ENCODE measurements at places on chromosomes 7 and 10. TPM values are rescaled to one million over a fixed set of nuclear protein-coding genes. Genes with fewer than 3 reads are reported as not detected.

GRCh38 chr7:86914551-86914950 lies 144.9 kb downstream of the ELAPOR2 start:
- DNase-seq: no peak

DNA sequence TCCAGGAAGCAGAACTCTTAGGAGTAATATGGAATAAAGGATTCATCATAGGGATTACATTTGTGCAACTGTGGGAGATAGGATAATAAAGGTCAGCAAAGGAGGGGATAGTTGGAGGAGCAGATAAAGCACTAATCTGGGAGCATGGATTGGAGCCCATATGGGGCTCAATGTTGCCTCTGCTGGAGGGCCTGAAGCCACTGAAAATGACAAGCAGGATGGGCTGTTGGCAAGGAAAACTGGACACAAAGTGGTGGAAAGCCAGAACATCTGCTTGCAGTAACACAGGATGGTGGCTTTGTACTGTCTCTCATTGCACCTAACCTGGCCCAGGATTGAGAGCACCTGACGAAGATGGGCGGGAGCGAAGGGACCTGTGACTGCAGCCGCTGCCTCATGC lies 15.0 kb upstream of the COMMD3 start:
- DNase-seq: no peak

DNA sequence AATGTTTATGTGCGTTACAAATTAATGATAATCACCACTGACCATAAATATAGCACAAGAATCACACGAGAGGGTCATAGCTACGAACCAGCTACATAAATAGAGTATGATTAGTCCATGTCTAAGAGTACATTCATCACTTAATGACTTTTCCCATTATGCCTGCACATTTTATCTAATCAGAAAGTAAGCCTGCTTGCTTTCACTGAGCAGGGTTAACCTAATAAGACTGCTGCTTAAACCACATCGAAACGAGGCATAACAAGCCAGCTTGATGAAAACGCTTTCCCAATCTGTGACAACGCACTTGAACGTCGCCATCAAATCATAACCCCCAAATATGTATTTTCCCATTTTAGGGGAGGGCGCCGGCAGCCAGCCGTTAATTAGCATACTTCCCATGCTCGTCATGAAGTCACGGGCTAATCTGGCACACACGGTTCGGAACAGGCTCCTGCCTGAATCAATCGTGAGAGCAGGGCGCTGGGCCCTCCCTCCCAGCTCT lies 71.5 kb downstream of the EBF3 start:
- no peak for DNase-seq

- peak; percentile 66 for DNase-seq
These were observed 6.5 kb downstream of the DEPP1 start for GRCh38 chr10:44971935-44972757.

DNA sequence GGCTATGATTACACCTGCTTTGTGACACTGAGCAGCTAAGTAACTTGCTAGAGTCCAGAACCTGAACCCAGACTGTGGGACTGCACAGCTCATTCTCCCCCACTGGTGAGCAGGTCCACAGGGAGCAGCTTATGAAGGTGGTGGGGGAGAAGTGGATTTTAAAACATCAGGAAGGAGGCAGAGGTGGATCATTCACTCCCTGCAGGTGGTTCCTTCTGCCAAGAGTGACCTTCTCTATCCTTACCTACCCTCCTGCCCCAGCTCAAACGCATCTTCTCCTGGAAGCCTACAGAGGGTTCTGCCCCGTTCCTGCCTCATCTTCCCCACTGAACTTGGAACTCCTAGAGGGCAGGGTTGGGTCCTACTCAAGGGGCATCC lies 539 bp upstream of the FAM241B start:
- DNase-seq: no peak

DNA sequence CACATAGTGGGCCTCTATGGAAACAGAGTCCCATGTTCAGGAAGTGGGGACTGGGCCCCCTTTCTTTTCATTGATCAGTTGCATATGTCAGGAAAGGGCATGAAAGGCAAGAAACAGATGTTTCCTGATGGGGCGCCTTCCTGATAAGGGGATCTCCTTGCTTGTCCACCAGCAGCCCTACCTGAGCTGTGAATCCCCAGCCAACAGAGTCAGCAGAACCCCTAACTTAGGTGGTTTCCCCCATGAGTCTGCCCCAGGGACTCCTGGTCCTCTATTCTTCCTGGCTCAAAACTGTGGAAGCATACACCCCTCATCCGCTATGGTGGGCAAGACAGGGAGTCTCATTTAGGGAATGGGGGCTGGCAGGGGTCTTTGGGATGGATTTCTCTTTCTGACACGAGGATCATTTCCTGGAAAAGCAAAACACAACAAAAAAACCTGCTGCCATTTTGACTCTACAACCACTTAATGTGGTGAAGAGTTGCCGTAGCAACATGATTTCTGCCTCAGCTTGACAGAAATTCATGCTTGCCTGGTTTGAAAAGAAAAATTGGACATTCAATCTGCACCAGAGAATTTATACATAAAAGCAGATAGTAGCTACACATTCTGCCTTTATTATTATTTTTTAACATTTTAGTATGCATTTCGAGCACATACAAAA lies 119.8 kb downstream of the SPAG6 start:
- no peak for DNase-seq

DNA sequence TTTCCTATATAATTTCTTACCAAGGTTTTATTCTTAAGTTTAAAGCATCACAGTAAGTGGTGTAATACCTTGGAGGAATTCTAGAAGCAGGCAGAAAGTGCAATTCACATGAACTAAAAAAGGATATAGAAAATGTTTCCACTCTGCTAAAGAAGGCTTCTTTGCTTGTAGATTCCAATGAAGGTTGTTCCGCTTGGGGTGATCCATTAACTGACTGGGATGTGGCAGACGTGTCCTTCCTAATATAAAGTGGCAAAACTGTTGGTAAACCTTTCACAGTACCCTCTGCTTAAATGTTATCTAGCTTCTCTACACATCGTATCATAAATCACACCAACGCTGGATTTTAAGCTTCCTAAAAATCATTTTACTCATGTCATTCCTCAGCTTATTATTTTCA lies 2.3 kb downstream of the ZC3HC1 start:
- DNase-seq: no peak

DNA sequence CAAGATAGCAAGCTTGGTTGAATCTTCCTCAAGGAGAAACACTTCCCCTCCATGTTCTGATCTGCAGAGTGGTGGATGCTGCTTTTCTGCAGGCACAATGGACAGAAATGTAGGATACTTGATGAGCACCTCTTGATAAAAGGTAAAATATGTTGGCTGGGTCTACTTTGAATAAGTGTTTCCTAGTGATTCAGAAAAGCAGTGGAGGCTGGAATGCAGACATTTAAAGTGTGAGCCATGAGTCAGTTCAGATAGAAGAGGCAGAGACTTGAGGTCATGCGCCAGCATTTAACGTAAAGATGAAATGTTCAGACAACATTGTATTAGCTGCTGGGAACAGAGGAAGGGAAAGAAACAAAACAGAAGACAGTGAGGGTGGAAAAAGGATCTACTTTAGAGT lies 403.1 kb downstream of the ADRA2A start:
- DNase-seq: no peak

GRCh38 chr7:31887006-31887405 lies 183.2 kb downstream of the PDE1C start:
- DNase-seq: no peak

DNA sequence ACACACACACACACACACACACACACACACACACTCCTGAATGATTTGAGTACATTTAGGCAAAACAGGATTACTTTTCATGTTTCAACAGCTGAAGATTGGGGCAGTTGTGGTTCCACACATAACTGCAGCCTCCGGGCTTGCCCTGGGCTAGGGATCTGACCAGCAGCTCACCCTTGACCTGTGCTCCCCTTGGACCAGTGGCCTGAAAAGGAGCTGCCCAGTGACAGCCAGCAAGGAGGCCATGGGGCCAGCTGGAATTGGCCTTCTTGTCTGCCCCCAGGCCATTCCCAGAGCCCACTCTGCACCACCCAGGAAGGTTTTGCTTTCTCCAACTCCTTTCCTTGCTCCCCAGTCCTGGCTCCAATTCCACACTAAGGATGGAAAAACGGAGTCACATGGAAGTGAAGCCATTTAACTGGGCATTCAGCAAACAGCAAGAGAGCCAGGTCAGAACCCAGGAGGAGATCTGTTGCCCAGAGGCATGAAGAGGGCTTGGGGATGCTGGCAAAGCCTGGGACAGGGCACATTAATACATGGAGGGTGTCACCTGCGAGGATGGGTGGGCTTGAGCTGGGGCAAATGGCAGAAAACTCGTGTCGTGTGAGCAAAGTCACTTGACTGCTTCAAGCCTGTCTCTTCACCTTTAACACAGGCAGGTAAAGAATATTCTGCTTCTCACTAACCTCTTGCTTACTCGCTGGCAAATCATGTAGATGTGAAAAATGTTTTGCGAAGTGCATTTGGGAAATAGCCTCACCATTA lies 61.5 kb upstream of the GDF10 start:
- DNase-seq: peak; percentile 48

- no peak for DNase-seq
These were observed 29.7 kb downstream of the IMMP2L start for GRCh38 chr7:111532625-111533024.

- DNase-seq: no peak
These were observed 23.9 kb upstream of the CALD1 start for GRCh38 chr7:134755422-134756022.

DNA sequence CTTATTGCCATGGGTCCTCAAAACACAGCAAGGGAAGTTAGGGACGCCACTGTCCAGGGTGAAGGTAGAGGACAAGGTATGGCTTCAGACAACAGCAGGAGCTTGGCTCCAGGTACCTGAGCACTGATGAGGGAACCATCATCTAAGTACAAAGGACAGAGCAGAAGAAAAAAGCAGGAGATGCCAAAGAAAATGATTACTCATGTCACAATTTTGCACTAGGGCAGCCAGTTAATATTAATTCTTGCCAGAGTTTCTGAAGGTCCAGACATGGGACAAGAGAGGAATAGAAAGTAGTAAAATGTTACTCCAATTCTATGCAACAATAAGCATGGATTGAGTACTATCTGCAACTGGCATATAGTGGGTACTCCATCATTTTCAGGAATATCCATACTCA lies 14.1 kb downstream of the PTN start:
- DNase-seq: no peak

DNA sequence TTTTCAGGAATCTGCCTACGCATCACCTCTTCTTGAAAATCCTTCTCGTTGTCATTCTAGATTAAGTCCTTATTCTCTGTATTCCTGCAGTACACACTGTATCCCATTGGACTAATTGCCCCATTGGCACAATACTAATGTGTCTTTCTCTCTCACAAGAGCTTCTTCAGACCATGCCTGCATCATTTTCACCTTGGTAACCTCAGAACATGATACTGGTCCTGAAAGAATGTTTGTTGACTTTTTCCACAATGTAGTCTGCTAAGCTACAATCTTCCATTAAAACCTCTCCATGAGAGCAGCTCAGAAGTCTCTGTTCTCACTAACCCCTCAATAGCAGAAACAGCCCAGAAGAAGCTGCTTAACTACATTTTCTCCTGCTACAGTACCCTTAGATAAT lies 270.7 kb downstream of the PCDH15 start:
- DNase-seq: no peak

DNA sequence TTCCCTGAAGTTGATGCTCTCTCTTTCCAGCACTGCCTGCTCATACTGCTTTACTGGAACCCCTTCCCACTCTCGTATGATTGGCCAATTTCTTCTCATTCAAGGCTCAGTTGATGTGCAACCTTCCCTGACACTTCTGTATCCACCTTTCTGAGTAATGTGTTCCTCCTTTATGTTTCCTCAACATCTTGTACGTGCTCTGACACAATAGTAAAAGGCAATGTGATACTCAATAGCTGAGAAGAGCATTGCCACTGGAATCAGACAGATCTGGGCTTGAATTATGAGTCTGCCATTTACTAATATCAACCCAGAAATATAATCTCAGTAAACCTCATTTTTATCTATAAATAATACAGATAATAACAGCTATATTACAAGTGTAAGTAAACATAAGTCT lies 34.7 kb downstream of the ARL4A start:
- no peak for DNase-seq

DNA sequence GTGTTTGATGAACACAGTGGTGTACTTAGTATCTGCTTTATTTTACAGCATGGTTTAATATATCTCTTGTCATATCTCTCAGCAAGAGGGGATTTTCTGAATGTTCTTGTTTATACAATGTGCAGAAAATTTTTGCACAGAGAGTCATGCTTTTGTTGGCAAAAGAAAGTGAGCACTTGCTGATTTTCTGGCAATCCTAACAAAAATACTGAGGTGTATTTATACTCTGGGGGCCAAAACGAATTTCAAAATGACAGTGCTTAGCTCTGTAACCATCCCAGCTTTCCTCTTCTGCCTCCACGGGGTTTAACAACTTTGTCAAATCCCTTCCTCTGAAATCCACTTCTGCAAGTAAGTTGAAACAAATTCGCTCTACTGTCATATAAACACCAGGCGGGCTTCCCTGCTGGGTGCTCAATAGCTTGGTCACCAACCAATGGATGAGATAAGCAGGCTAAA lies 169.2 kb downstream of the NOC3L start:
- DNase-seq: no peak

DNA sequence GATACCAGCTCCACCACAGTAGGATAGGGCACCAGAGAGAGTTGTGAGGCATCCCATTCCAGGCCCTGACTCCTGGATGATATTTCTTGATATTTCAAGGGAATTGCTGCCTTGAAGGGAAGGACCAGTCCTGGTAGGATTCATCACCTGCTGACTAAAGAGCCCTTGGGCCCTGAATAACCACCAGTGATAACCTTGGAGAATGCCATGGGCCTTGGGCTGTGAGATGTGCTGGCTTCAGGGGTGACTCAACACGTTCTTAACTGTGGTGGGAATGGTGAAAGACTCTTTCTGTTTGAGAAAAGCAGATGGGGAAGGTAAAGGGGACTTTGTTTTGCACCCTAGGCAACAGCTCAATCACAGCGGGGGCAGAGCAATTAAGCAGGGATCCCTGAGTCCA lies 21.4 kb upstream of the ASZ1 start:
- no peak for DNase-seq

Gene RHOBTB1
- 17.5 TPM for total RNA-seq

Gene ST8SIA6
- 0.66 TPM for total RNA-seq

Gene CUBN
- 1.3 TPM for total RNA-seq

All from sigmoid colon (tissue), 7 donors.